ENCODE measurements at places on chromosomes 1 and 21.

DNA sequence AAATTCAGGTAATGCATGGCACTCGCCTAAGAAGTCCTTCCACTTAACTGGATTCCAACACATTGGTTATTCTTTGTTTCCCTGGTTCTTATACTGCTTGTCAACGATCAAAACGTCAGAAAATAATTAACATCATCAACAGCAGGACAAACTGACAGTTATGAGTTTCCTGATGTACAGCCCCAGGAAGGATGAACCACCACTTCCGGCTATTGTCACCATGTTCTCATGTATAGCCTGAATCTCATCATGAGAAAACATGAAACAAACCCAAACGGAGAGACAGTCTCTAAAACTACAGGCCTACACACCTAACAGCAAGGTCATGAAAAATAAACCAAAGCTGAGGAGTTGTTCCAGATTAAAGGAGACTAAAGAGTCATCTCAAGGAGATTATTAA, 60.5 kb upstream of the FBXO28 start:
- no peak for DNase-seq

DNA sequence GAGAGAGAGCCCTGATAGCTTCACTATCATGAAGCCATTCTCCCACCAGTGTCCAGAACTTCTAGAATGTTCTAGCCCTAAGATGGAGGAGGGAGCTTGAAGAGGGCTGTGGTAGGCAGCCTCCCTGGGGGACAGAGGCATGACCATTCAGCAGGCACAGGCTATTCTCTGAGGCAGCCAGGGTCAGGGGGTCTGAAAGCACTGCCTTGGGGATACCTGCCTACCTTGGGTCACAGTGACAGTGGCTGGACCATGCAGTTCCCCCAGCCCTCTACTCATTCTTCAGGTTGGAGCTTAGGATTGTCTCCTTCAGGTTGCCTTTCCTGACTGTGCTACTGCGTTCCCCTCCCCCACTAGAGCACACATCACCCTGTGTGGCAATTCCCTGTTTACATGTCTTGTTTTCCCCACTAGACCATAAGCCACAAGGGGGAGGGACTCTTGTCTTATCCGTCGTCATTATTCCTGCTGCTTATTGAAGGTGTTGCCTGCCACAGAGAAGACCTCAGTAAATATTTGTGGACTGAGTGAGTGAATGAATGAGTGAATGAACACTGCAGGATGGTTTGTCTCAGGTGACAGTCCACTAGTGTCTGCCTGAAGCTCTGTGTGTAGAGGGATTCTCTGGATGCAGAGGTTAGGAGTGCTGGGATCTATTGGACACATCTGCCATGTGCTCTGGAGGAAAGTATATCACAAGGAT, 5.2 kb downstream of the ZDHHC18 start:
- DNase-seq, result no peak

- DNase-seq, result peak; percentile 58
These were observed 4.8 kb upstream of the HEATR1 start for GRCh38 chr1:236608930-236609726.

DNA sequence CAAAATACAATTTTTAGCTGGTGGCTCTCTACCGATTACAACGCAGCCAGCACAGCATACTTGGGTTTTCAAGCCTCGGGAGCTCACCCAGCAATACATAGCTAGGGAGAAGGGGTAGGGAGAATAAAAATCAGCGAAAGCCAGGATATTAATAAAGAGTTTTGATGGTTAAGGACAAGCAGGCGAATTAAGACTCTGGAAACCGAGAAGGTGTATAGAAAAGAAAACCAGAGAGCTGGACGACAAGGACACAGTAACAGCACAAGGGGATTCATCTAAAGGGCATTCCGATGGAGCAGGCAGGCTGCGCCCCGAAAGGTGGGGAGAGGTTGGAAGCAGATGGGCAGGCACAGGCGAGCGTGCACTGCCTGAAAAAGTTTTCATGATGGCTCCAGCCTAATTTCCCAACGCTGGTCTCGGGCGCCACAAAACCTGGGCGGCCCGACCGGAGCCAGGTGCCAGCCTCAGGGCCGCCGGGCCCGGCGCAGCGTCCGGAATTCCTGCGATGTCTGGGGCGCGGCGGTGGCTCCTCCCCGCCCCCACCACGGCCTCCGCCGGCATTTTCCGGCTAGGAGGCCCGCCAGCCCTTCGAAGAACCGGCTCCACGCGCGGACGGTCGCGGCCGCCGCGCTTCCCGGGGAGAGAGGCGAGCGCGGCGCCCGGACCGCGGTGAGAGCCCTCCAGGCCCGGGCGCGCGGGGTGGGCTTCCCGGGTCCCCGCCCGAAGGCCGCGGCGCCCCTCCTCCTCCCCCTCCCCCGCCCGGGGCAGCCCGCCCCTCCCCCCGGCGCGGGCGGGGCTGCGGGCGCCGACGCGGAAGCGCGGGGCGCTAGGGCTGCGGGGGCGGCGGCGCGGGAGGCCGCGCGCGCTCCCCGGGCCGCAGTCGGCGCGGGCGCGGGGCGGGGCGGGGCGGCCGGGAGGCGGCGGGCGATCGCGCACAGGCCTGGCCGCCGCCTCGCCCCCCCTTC, 774 bp upstream of the DYRK1A start:
- peak; percentile 95 for DNase-seq

DNA sequence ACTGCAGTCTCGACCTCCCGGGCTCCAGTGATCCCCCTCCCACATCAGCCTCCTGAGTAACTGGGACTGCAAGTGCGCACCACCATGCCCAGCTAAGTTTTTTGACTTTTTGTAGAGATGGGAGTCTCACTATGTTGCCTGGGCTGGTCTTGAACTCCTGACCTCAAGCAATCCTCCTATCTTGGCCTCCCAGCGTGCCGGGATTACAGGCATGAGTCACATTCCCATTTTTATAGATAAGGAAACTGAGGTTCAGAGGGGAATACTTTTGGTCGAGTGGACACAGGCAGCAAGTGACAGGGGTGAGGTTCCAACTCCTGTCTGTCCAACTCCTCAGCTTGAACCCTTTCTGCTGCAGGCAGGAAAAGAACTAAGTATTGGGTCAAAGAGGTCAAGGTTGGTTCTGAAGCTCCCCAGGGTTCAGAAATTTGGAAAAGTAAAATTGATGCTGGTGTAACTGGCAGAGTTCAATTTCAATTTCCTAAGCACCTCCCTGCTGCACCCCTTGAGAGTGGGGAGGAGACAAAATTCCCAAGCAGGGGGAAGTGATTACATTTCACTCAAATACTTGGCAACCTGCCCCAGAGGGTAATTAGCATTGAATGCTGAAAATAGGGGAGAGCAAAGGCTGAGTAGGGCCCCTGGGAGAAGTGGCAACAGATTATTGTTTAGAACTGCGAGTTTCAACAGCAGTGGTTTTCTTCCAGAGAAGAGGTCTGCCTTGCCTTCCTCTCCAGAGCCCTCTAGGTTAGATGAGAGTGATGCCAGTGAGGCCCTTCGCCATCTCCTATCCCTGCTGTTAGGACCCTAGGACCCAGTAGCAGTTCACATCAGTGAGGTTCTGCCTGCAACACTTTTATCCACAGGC, 17.5 kb upstream of the ALPL start:
- DNase-seq, result no peak

DNA sequence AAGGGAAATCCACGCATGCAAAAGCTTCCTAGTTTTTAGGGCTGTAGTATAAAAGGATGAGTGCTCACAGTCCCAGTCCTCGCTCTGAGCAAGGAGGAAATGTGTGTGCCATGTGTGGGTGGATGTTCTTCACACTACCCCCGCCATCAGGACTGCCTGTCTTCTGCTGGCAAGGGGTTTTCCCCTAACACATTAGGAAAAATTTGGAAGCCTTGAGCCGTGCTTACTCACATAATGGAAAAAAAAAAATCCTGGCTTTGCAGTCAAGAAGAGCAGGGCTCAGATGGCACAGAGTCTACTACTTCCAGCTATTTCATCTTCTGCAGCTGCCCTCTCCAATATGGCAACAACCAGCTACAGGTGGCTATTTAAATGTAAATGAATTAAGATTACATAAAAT, 363.1 kb downstream of the PLPP3 start:
- DNase-seq, result peak; percentile 65

- peak; percentile 46 for DNase-seq
These were observed 600.5 kb downstream of the USP25 start for GRCh38 chr21:16330082-16330907.
